Neural cell (in vitro differentiated cells): ENCODE measurements at places on chromosomes 12 and 14. TPM values are rescaled to one million over a fixed set of nuclear protein-coding genes. Genes with fewer than 3 reads are reported as not detected.

ADCY6 gene
- polyA plus RNA-seq, result 43.1 and 48.2 TPM in 2 replicates

GALNT16 gene
- 23.8 and 25.2 TPM in 2 replicates for polyA plus RNA-seq

ALX1 gene
- 0.43 TPM in 1 of 2 replicates, not detected in the other for polyA plus RNA-seq

CCDC197 gene
- polyA plus RNA-seq, result not detected in 2 replicates

PLEKHG7 gene
- not detected in 2 replicates for polyA plus RNA-seq

CHGA gene
- 131 and 147 TPM in 2 replicates for polyA plus RNA-seq

LLPH gene
- 4.6 and 6.9 TPM in 2 replicates for polyA plus RNA-seq

SLC38A4 gene
- polyA plus RNA-seq, result not detected in 2 replicates

CARMIL3 gene
- polyA plus RNA-seq, result 43.6 and 49.3 TPM in 2 replicates

CCDC175 gene
- 0.11 TPM in 1 of 2 replicates, not detected in the other for polyA plus RNA-seq
